ENCODE measurements at places on chromosomes 2 and 18.

DNA sequence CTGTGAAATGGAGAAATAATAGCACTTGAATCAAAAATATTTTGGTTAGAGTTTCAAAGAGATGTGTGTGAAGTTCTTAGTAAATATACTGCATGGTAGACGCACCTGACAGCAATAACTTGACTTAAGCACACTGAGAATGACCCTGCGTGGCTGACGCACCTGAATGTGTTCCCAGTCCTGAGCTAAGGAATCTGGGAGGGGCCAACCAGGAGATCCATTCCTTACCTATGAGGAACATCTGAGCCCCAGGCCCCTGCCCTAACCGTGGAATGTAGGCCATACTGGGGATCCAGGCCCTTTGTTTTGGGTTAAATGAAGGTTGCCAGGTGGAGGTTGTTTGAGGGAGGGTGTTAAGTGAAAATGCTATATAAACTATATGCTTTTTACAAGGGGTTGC, 284.4 kb downstream of the RBM43 start:
- DNase-seq: no peak

- DNase-seq: no peak
Measured at GRCh38 chr2:3202926-3203325, 174.7 kb downstream of the EIPR1 start.

DNA sequence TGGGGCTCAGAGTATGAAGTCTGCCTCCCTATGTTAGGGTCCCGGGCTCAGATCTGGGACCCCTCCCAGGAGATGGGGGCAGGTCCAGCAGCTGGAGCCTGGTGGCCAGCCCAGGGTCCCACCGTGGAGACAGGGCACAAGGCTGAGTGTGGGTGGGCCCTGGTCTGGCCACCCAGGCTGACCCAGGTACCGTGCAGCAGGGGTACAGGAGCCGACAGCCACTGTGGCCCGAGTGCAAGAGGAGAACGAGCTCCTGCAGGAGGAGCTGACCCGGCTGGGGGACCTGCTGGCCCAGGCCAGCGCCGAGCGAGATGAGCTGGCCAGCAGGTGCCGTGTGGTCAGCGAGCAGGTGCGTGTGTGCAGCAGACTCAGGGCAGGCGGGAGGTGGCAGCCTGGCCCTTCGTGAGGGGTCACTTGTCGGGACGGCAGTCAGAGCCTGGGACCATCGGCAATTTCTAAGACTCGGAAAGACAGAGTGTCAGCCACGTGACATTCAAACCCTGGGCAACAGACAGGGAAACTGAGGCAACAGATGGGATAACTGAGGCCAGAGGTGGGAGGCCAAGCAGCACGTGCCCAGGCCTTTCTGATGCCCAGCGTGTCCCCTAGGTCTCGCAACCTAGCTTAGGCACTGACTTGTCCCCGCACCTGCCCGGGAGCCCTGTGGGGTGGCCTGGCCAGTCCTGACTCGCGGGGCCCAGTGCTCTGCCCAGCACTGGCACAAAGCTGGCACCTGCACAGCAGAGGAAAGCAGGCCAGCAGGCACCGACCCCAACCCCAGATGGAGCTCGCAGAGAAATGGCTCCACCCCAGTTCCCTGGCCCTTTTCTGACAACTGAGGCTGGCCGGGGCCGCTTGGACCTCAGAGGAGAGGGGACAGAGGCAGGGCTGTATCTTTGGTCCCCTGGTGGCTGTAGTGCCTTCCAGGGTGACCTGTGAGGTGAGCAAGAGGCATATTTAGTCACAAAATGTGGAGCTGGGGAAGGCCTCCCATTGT, 13.9 kb downstream of the CROCC2 start:
- no peak for DNase-seq

DNA sequence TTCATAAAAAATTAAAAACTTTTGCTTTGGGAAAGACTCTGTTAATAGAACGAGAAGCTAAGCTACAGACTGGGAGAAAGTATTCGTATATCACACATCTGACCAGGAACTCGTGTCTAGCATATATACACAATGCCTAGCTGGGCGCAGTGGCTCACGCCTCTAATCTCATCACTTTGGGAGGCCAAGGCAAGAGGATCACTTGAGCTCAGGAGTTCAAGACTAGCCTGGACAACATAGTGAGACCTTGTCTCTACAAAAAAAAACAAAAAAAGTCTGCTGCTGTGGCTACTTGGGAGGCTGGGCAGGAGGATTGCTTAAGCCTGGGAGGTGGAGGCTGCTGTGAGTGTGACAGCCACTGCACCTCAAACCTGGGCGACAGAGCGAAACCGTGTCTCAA, 46.6 kb downstream of the EPB41L5 start:
- no peak for DNase-seq

GRCh38 chr2:163345795-163346573, 389.8 kb downstream of the FIGN start:
- DNase-seq: no peak

DNA sequence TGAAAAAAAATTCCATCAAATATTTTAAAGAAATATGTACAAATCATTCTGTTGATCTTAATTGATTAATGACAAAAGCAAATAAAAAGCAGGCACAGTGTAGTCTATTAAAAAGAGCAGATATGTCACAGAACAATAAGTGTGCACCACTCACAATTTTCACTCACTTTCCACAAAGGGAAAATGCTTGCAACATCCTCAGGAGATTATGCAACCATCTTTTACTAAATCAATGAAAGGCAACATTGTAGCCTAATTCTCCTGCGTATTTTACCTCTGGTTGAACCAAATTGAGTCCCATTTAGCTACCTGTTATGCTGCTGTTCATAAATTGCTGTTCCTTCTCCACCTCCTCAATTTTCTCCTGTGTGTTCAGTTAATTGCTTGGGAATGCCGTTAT, 1346.8 kb upstream of the PIK3C3 start:
- no peak for DNase-seq

GRCh38 chr2:45860136-45861121, 209.0 kb downstream of the PRKCE start:
- DNase-seq: peak; percentile 9

DNA sequence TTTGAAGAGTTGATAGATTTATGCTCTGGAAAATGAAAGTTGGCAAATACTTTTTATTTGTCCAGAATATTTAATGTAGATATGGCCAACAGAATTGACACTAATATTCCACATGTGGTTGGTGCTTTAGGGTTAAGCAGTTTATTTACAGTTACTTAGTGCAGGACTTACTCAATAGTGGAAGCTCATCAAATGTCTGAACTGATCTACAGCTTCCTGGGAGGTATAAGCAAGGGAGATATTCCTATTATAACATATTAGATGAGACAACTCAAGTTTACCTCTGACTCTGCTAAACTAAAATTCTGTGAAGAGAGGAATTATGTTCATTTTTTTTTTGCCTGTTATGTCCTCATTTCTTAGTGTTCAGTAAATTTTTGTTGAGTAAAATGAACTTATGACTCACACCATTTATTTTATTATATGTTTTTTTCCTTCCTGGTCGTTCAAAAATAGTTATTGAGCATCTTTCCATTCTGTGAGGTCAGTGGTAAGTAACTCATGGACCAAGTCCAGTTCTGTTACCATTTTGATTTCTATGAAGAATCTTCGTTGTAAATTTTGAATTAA, 13.6 kb downstream of the ABI2 start:
- no peak for DNase-seq

GRCh38 chr2:164694275-164694695, 73.0 kb upstream of the GRB14 start:
- no peak for DNase-seq

DNA sequence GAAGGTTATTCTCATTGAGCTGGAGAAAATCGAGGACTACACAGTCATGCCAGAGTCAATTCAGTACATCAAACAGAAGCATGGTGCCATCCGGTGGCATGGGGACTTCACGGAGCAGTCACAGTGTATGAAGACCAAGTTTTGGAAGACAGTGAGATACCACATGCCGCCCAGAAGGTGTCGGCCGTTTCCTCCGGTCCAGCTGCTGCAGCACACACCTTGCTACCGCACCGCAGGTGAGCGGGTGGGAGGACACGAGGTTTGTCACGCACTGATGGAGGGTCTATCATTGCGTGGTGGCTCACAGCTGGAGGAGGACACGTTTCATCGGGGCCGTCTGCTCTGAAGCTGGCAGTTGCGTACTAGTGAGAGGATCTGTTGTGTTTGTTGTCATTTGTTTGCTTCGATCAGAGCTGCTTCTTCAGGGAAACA, 48.2 kb downstream of the IL1RL2 start:
- no peak for DNase-seq

GRCh38 chr2:200320344-200320743, 13.9 kb downstream of the SPATS2L start:
- no peak for DNase-seq

DNA sequence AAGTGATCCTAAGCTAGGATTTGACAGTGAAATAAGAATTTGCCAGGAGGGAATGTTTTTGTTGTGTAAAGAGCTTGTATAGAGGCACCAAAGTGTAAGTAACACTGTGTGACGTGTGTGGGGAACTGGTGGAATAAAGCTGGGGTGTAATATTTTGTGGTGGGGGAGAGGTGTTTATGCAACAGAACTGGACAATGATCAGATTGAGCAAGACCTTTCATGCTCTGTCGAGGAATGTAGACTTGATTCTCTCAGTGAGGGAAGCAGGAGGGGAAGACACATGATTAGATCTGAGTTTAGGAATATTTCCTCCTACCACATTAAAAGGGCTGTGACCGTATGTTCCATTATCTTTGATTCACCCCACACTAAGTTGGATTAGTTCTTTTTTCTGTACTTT, 43.6 kb downstream of the EFEMP1 start:
- no peak for DNase-seq

DNA sequence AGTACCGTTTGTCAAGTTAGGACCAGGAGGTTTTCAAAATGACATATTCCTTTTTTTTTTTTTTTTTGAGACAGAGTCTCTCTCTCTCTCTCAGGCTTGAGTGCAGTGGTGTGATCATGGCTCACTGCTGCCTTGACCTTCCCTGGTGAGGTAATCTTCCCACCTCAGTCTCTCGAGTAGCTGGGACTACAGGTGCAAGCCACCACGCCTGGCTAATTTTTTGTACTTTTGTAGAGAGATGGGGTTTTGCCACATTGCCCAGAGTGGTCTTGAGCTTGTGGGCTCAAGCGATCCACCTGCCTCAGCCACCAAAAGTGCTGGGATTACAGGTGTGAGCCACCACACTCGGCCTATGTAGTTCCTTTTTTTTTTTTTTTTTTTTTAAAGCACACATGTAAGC, 127.9 kb upstream of the SEC11C start:
- DNase-seq: no peak

DNA sequence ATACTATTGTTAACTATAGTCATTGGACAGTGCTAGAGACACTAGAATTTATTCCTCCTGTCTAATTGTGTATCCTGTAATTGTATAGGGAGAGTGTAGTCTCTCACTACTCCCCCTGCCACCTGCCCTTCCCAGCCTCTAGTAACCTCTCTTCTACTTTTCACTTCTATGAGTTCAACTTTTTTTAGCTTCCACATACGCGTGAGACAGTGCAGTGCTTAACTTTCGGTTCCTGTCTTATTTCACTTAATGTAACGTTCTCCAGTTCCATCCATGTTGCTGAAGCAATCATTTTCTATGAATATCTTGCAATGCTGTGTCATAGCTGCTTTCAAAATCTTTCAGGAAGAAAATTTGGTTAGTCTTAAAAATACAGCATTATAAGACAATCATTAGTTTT, 22.8 kb upstream of the RUFY4 start:
- no peak for DNase-seq

DNA sequence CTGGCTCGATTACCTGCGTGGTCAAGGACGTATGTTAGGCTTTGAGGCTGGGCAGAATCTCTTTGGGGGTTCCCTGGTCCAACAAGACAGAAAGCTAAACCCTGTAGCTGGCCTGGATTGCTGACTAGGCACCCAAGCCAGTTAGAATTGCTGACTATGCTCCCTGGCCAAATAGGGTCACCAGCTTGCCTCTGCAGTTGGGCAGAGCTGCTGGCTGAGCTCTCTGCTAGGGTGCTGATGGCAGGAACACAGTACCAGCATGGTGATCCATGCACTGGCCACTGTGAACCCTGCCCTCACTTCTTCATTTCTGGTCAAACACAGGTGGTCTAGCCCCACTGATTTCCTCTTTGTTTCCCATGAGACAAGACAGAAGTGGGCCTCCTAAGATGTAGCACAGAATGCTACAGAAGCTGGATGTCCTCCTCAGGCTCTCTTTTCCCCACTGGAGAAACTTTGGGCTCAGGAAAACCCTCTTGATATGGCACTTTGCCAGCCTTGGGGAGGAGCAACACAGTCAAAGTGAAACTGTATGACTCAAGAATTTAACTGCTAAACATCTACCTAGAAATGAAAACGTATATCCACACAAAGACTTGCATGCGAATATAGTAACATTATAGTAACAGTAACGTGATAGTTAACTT, 20.8 kb downstream of the SP140L start:
- peak; percentile 46 for DNase-seq

- no peak for DNase-seq
Measured at GRCh38 chr2:8594731-8595427, 87.0 kb upstream of the ID2 start.

DNA sequence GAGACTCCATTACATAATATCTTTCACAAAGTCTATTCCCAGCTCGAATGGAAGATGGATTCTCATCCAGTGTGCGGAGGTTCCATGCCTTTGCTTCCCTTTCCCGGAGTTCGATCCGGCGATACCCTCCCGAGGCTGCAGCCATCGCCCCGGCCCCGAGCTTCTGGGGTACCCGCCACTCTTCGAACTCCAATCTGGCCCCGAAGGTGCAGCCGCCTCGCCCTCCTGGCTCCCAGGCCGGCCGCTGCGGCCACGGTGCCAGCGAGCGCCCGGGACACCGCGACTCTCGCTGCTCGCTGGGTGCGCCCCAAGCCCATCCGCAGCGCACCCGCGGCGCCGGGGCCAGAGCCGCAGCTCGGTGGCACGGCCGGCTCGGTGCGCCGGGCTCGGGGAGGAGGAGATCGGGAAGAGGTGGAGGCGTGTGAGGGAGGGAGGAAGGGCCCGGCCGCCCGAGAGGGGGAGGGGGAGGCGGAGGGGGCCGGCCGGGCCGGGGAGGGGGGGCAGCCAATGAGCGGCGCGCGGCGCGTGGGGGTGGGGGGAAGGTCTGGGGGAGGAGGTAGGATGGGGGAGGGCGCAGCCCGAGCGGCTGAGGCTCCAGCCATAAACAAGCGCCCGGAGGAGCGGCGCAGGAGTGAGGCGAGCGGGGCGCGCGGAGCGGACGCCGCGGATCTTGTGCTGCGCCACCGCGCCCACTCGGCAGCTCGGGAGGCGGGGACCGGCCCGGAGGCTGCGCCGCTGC, at the start of gene CRIM1:
Gene CRIM1, plus strand, starts transcription at position 628 of the 739 bp plus-strand sequence. CDS start 515 bp downstream, outside the sequence.
- peak; percentile 39 for DNase-seq

DNA sequence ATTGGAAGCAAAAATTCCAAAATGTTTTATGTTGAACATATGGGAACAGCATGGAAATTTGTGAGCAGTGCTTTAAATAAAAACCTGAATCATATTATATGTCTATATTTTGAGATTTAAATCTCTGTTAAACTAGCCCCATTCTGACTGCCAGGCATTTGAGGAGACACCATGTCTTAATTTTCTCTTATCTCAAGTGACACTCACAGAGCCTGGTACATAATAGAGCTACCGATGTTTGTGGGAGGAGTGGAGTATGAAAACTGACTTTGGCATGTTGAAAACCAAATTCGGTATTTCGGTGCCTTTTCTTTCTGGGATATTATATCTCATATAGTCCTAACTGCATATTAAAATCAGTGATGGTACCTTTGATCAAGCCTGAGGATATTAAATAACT, 124.1 kb downstream of the PTPRM start:
- DNase-seq: no peak

All from stimulated activated CD4-positive, alpha-beta T cell treated with anti-CD3 and anti-CD28 coated beads, Interleukin-12 subunit alpha, Interleukin-12 subunit beta, amount 100 ng/mL, for 48 hours (primary cell).